ENCODE measurements at places on chromosomes 11 and 22.

DNA sequence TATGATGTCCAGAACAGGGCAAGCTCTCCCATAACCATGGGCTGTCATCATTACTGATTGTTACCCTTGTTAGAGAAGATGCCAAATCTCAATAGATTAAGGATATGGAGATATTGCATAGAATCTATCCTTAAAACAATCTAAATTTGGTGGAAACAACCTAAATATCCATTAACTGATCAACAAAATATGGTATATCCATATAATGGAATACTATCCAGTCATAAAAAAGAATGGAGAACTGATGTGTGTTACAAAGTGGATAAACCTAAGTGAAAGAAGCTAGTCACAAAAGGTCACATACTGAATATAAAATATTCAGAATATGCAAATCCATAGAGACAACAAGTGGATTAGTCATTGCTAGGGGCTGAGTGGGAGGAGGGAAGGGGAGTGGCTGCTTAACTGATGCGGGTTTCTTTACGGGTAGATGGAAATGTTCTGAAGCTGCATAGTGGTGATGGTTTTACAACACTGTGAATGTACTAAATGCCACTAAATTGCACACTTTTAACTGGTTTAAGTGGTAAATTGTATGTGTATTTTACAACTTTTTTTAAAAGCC is 36.1 kb upstream of the SMCO4 start:
- no peak for DNase-seq

GRCh38 chr11:17558025-17558780 is 11.1 kb downstream of the OTOG start:
- no peak for DNase-seq

GRCh38 chr11:79538775-79539174 is 97.9 kb upstream of the TENM4 start:
- DNase-seq = no peak

DNA sequence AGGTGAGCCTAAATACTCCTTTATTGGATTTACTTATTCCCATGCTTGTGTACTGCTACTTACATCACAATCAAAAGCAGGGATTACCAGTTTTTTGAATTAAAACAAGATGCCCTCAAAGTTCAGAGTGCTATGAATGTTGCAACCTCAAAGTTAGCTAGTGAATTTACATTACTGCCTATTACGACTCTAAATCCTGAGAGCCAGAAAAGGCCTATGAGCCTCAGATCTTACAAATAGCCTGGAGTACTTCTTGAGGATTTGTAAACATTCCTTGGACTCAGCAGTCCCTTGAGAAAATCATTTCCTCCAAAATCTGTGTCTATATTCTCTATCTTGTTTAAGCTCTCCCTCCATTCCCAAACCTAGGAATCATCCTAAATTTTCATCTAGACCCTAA is 25.5 kb downstream of the CHORDC1 start:
- DNase-seq = no peak

DNA sequence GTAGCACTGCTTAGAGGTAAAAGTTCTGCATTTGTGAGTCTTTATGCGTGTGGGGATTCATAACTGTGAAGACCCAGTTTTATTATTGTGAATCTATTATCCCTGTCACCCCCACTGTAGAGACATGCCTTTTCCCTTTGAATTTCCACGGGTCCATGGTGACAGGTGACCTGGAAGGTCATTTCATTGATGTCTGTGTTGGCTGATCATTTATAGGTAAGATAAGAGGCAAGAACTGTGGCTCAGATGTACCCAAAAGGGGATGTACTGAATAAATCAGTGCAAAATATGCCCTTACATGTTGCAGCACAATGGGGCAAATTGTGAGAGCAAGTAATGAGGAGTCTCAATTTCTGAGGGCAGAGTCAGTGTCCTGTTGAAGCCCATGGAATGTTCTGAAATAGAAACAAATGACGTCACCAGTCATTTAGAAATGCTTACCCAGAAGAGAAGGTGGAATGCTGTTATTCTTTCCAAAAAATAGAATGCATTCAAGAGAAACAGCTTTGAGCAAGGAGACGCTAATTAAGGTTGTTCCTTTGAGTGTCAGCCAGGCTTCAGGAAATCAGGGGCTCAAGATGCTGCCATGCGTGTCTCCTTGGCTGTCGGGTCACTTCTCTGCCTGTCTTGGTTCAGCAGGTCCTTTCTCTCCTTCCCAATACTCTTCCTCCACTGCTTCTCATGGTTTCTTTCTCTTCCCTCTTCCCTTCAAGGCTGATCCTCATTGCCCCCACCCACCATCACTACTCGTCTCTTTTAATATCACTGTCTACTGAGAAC is 118.7 kb upstream of the E2F8 start:
- no peak for DNase-seq

- no peak for DNase-seq
Observed at GRCh38 chr11:96278039-96278897, 64.7 kb downstream of the MAML2 start.

DNA sequence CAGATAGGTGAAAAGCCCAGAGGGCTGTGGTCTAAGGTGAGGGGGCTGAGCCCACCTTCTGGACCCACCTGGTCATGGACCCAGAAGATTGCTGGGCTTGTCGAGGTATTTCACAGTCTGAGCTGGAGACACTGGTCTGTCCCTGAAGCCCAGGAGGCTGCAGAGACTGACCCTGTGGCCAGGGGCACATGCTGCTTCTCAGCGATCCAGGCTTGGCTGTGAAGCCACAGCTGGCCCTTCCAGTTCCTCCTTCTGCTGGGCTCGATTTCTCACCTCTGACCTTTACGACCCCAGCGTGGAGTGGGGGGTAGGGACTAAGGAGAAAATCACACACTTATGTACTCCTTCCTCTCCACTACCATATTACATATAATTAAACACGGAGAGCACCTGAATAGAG is 88.5 kb downstream of the NECTIN1 start:
- DNase-seq = no peak

GRCh38 chr11:68028802-68029545 is 1.5 kb upstream of the NDUFS8 start:
- DNase-seq = no peak

GRCh38 chr11:2525941-2526807 is 81.4 kb downstream of the KCNQ1 start:
- no peak for DNase-seq

DNA sequence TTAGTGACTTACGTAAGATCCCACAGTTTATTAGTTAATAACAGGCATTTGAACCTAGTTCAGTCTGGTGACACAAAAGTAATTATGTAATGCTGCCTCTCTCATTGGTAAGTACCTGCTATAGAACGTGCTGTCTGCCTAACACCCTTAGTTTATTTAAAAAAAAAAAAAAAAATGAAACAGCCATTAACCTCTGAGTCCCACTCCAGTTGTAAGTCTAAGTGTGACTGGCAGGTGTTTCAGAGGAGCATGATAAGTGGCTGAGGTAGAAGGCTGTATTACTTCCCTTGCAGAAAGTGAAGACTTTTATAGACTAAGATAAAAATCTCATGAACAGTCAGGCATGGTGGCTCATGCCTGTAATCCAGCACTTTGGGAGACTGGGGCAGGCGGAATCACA is 140.5 kb downstream of the TRIM44 start:
- DNase-seq = no peak

DNA sequence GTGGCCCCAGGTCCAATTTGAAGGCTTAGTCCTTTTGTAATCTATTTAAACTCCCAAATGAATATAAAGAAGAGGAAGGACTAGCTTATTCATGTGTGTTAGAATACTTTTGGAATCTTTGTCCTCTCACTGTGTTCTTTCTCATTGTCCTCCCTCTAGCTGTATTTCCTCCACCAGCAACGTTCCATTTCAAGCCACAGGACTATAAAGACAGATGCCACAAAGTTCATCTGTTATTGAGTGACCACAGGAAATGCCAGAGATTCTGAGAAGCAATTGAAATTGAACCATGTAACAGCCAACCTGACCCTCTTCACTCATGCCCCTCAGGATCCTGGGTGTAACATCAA is 336.6 kb upstream of the API5 start:
- no peak for DNase-seq

GRCh38 chr11:70631624-70632047 is 233.3 kb downstream of the CTTN start:
- DNase-seq = no peak

GRCh38 chr22:24408630-24409029 is 18.8 kb upstream of the ADORA2A start:
- no peak for DNase-seq

DNA sequence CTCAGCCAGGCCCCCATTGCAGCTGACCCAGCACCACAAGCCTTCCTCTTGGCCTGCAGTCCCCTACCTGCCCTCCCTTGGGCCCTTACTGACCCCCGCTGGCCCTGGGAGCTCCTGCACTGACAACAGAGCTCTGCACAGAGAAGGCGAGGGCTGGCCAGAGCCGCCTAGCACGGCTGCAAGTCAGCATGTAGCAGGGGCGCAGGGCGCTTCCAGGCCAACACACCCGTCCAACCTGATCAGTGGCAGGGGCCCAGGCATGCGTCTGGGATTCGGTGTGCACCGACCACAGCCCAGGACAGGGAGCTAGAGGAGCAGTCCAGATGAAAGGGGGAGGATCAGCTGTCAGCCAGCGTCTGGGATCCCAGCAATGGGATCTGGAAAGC is 7.6 kb downstream of the WNT7B start:
- DNase-seq = no peak

DNA sequence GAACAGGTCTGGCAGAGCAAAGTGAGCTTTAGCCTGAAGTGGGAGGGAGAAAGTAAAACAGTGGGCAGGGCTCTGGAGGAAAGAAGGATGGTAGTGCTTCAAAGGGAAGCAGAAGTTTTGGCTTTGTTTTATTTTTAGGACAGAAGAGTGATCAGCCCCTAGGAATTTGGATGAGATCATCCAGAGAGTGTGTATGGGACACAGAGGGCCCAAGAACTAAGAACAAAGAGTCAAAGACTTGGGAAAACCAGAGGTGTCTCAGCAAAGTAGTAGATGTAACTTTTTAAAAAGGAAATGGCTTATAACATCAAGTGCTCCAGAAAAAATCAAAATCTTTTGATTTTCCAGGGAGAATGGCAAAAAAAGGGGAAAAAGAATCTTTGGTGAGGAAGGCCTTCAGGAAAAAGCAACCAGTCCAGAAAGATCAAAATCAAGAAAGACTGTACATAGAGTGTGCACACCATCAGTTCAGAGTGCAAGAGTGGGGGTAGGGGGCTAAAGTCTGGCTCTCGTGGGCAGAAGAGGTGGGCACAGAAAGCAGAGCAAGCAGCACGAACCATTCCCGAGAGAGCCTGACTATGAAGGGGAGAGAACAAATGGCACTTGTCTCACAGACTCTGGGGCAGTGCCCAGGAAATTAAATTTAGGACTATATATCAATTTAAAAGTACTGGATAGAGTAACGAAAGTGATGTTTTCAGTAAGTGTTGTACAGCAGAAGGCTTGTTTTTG is 30.0 kb downstream of the MAPK1 start:
- no peak for DNase-seq

- DNase-seq = no peak
Observed at GRCh38 chr11:19656140-19656541, 56.5 kb upstream of the NAV2 start.
